ENCODE measurements at places on chromosomes 2 and 18. TPM values are rescaled to one million over a fixed set of nuclear protein-coding genes. Genes with fewer than 3 reads are reported as not detected.

The BOLL gene
- not detected for total RNA-seq

The ALLC gene
- not detected for total RNA-seq

GRCh38 chr18:49590608-49591007, 28.8 kb downstream of the LIPG start:
- DNase-seq = no peak

- DNase-seq = no peak
Observed at GRCh38 chr2:23523373-23524260, 138.6 kb downstream of the KLHL29 start.

DNA sequence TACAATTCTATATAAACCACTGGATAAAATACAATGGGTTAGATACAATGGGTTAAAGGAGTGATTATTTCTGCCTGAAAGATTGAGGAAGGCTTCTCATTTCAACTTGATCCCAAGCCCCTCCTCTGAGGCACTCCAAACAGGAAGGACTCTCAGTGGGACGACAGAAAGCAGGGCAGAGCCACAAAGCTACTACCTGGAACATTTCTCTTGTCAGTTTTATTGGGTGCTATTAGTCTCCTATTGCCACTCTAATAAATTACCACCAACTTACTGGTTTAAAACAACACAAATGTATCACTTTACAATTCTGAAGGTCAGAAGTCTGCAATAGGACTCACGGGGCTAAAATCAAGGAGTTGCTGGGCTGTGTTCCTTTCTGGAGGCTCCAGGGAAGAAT, 146.7 kb downstream of the MREG start:
- no peak for DNase-seq

DNA sequence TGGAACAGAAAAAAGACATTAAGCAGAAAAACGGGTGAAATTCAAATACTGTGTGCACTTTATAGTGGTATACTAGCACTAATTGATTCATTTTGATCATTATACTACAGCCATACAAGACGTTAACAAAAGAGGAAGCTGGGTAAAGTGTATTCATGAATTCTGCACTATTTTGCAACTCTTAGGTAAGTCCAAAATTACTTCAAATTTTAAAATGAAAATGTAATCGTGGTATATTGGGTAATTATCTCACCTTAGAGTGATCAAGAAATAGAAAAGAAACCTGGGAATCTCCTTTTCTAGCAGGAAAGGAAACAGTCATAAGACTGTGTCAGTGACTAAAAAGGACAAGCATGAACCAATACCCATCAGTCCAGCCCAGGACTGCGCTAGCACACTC, 5.4 kb downstream of the TGFBRAP1 start:
- no peak for DNase-seq

DNA sequence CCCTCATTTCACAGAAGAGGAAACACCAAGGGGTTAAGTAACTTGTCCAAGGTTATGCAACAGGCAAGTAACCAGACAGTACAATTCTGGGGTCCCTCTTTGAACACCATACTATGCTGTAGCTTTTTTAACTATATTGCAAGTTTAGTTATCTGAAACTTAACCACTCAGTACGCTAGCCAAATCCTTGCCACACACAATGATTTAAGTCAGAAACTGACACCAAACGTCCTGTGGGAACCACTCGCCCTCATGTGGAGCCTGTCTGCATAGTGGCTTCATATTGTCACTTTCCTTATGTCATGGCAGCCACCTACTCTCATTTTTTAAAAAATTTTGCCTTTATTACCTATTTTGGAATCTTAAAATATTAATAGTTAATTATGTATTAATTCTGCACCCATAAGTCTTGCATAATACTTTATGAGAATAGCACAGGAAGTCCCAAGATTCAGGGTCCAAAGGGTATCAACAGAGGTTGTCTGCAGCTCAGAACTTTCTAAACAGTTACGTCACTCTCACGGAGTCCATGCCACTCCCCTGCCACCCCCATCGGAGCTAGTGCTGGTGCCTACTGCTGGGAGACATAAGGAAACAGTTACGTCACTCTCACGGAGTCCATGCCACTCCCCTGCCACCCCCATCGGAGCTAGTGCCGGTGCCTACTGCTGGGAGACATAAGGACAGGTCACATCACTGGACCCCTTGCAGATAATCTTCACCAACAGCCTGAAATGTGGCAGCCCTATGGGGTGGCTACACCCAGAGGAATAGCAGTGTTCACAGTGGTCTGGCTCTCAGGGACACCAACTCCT, 99.0 kb downstream of the L3MBTL4 start:
- DNase-seq = no peak

The WDR12 gene
- total RNA-seq = 35.6 TPM

The MEP1B gene
- total RNA-seq = not detected

GRCh38 chr2:48906633-48907032, 151.1 kb upstream of the LHCGR start:
- DNase-seq = no peak

DNA sequence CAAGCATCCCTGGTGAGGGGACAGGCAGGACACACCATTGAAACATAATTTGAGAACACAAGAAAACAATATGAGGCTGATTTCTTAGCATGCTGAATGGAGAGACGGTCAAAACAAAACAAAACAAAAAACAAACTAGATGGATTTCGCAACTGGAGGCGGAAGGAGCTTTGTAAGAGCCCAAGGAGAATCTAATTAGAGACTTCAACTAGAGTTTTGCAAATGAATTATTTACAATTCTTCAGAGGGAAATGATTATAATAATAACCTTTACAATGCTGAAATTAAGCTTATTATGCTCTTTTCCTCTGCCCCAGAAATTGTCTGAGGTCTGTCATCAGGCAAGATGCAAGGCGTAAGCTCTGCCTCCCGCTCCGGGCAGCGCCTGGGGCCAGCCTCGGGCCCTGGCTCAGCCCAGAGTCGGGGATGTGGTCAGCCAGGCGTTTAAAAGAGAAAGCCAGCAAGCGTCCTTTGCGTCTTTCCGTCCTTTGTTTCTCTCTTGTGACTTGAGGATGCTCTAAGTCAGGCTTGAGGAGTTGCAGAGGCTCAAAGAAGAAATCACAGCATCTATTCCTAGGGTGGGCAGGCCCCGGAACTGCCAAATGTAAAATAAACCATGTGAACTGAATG, 139.6 kb downstream of the TWIST2 start:
- DNase-seq = no peak

DNA sequence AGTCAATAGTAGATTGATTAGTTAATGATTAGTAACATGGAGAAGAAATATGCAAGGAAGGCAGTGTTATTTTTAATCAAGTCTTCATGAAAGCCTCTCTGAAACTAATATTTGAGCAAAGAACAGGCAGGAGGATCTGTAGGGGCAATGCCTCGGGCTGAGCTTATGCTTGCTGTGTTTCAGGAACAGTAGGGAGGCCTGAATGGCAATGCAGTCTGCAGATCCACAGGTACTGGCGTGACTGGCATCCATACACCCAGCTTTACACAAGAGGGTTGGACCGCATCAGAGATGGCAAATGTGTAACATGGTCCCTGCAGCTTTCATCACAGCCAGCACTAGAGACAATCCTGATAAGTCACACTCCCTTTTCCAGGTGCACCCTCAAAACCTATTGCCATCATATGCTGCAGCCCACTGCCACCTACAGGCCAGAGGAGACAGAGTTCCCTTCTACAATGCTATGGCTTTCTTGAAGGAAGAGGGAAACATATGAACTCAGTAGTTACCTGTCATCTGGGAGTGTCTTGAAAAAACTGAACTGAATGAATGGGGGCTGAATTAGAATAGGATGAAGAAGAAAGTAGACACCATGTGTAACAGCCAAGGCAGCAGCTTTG, 582.4 kb upstream of the RAB6C start:
- no peak for DNase-seq
